ENCODE measurements at places on chromosomes 13 and 19.

DNA sequence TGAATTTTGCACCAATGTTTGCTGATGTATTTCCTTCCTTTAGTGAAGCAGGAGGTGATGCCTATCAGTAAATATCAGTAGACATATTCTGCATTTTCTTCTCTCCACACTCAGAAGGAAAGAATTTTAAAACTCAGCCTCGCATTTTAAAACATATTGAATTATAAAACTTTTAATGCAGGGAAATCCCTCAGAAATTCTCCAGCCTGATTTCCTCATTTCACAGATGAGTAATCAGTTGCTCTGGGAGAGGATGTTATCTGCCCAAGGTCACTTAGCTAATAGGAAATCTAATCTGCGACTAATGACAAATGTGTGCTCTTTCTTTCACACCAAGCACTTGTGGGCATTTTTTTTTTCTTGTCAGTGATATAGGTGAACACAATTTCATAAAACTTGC lies 320.6 kb downstream of the ITGBL1 start:
- DNase-seq = no peak

GRCh38 chr19:38801359-38802095 lies 11.2 kb downstream of the LGALS4 start:
- DNase-seq = no peak

DNA sequence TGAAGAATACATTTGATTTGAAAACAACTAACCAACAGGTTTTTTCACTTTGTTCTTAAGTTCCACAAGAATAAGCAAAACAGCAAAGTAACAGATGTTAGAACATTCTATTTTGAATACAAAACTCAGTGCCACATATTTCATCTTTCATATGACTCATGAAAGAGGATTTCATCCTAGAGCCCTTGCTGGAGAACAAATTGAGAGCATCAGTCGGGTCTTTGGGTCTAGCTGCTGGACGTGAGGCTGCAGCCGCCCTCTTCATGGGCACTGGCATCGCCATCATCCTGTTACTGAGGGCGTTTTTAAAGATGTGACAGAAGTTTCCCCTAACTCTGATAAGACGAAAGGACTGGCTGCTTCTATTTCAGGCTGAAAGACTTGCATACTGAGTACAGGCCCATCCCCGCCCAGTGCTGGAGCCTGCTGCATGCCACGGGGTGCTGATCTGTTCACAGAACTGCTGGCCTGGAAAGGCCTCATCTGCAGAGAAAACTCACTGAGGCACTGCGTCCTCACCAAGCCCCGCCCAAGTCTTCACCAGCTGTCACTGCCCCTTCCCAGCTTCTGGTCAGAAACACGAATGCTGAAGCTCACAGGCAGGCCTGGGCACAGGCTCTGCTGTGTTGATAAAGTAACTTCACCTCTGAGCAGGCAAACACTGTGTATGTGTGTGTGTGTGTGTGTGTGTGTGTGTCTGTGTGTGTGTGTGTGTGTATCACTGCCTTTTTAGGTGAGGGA lies 101.4 kb downstream of the TUBGCP3 start:
- DNase-seq = no peak

GRCh38 chr13:39688278-39688677 lies 32.8 kb downstream of the COG6 start:
- no peak for DNase-seq

- DNase-seq = no peak
These were observed 31.7 kb upstream of the C1QTNF9B start for GRCh38 chr13:23928985-23929384.

- DNase-seq = no peak
These were observed 13.2 kb downstream of the MICOS13 start for GRCh38 chr19:5666921-5667610.

GRCh38 chr13:40063703-40064102 lies 408.2 kb downstream of the COG6 start:
- DNase-seq = no peak

Data from GM12892 (cell line).